GM12878 (cell line): ENCODE measurements at places on chromosomes 5 and 9. TPM values are rescaled to one million over a fixed set of nuclear protein-coding genes. Genes with fewer than 3 reads are reported as not detected.

FOXD1 gene
- not detected in 2 replicates for total RNA-seq

TAS2R1 gene
- total RNA-seq = not detected in 2 replicates

OBP2B gene
- not detected in 2 replicates for total RNA-seq

SGTB gene
- total RNA-seq = 7.8 and 8.3 TPM in 2 replicates

GABRA1 gene
- not detected in 2 replicates for total RNA-seq

TJP2 gene
- 35.8 and 37.2 TPM in 2 replicates for total RNA-seq

CNOT8 gene
- 37.5 and 42.4 TPM in 2 replicates for total RNA-seq

MARVELD2 gene
- 6.1 and 6.2 TPM in 2 replicates for total RNA-seq

DOLK gene
- total RNA-seq = 9.3 and 10.9 TPM in 2 replicates

TMEM8B gene
- total RNA-seq = 7.4 and 7.6 TPM in 2 replicates

ERGIC1 gene
- 90.0 and 97.6 TPM in 2 replicates for total RNA-seq

SV2C gene
- 1.1 TPM in 2 replicates for total RNA-seq

PCDHB16 gene
- not detected in 2 replicates for total RNA-seq

NUTM2F gene
- total RNA-seq = not detected in 2 replicates

IFNB1 gene
- total RNA-seq = not detected in 2 replicates

TOR4A gene
- total RNA-seq = 19.6 and 19.9 TPM in 2 replicates

SLC6A7 gene
- total RNA-seq = 0.08 TPM in 1 of 2 replicates, not detected in the other

FGF10 gene
- not detected in 2 replicates for total RNA-seq

PCDHB13 gene
- total RNA-seq = 0.05 TPM in 1 of 2 replicates, not detected in the other

FAM153A gene
- total RNA-seq = 0.18 and 0.37 TPM in 2 replicates

MAP1B gene
- total RNA-seq = 0.36 and 0.61 TPM in 2 replicates

FOXD4L6 gene
- total RNA-seq = not detected in 2 replicates

IL33 gene
- not detected in 2 replicates for total RNA-seq

SPATA31E1 gene
- not detected in 2 replicates for total RNA-seq

C9orf85 gene
- total RNA-seq = 9.0 and 9.1 TPM in 2 replicates

CD14 gene
- total RNA-seq = 0.21 and 0.72 TPM in 2 replicates

KIF24 gene
- 5.2 and 5.3 TPM in 2 replicates for total RNA-seq

GABRA6 gene
- not detected in 2 replicates for total RNA-seq

IFNA10 gene
- total RNA-seq = not detected in 2 replicates

HINT1 gene
- total RNA-seq = 248 and 253 TPM in 2 replicates

PROB1 gene
- 6.0 and 6.5 TPM in 2 replicates for total RNA-seq

MEGF10 gene
- total RNA-seq = 0.05 and 0.13 TPM in 2 replicates

EXD3 gene
- 6.3 and 7.1 TPM in 2 replicates for total RNA-seq

DNAH5 gene
- total RNA-seq = under 0.01 TPM in 1 of 2 replicates, not detected in the other

SPINK6 gene
- not detected in 2 replicates for total RNA-seq

PIP5K1B gene
- 14.5 and 16.2 TPM in 2 replicates for total RNA-seq

TUSC1 gene
- not detected in 2 replicates for total RNA-seq

CCNI2 gene
- total RNA-seq = 3.4 and 4.8 TPM in 2 replicates

LIX1 gene
- total RNA-seq = not detected in 2 replicates

DRD1 gene
- total RNA-seq = not detected in 2 replicates

IFNA21 gene
- total RNA-seq = not detected in 2 replicates
